Smooth muscle cell of the brain vasculature (primary cell): ENCODE measurements at places on chromosomes 13 and 19.

GRCh38 chr19:51382004-51382403, 5.8 kb downstream of the LIM2 start:
- DNase-seq, result no peak

- DNase-seq, result peak; percentile 67
These were observed at the start of gene ZNF112 for GRCh38 chr19:44356383-44357111. ZNF112 (minus strand) TSS chr19:44356680; CDS start chr19:44340539, 16,141 bp downstream.

GRCh38 chr19:39406656-39407409, at the start of gene ZFP36:
ZFP36 (plus strand) TSS chr19:39406847; CDS start chr19:39406905, 58 bp downstream.
- DNase-seq, result no peak

DNA sequence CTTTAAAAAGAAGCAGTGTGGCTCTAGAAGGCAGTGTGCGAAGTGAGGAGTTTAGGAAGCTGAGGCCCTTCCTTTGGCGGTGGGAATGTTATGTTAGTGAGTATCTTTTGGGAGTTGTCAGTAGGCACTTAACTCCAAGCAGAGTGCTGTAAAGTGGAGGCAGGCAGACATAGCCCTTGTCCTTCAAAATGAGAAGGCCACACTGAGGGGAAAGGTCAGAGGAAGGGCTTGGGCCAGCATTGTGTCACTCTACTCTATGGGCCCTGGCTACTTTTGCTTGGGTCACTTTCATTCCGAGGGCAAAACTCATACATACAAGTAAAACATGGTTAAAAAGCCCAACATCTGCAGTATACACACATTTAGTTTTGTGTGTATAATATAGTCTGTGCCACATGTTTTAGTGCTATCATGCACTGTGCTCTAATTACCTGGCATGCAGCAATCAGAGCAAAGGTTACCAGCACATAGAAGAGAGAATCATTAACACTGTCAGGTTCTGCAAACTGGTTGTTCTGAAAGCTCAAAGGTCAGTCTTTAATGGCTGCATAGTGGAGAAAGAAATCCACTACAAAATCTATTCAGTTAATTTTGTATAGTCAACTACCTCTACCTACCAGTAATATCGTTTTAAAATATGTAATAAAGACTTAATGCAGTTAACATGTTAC, 64.4 kb downstream of the WASF3 start:
- no peak for DNase-seq

- DNase-seq, result no peak
These were observed 17.4 kb downstream of the CCDC70 start for GRCh38 chr13:51879133-51879532.

GRCh38 chr19:7861619-7862412, 12.4 kb downstream of the PRR36 start:
- DNase-seq, result no peak

- DNase-seq, result no peak
These were observed 7.4 kb upstream of the CNFN start for GRCh38 chr19:42397263-42398166.

DNA sequence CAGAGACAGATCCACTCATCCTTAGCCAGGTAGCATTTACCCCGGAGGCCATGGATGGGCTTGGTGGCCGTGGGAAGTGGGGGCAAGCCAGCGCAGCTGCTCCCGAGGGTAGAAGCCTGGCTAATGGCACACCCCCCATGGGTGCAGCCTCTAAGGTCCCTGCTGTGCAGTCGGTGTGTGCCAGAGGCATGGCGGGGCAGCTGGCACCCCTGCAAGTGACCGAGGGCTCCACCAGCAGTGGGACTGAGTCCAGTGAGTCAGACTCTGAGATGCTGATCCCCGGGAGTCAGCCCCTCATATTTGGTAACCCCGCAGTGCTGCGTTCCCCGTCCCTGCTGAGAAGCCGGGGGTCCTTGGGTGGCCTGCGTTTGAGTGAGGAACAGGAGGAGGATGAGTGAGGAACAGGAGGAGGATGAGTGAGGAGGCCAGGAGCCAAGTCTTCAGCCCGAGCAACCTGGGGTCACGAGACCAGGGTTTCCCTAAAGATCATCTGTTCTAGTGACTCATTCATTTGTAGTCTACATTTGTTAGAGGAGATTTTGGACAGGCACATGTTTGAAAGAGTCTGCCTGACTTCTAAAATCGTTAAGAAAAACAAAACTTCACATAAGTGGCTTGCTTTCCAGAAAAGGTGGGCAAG, 180.7 kb downstream of the STK24 start:
- no peak for DNase-seq

DNA sequence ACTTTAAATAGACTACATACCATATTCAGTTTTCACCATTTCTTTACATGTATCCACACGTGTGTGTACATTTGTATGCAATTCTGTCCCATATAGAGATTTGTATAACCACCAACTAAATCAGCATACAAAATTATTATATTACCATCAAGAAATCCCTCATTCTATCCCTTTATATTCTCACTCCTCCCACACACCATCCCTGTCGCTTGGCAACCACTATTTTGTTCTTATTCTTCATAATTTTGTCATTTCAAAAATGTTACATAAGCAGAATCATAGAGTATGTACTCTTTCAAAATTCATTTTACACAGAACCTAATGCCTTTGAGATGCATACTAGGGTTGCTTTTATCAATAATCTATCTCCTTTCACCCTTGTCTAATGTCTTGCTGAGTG, 740.5 kb downstream of the SLITRK5 start:
- no peak for DNase-seq

DNA sequence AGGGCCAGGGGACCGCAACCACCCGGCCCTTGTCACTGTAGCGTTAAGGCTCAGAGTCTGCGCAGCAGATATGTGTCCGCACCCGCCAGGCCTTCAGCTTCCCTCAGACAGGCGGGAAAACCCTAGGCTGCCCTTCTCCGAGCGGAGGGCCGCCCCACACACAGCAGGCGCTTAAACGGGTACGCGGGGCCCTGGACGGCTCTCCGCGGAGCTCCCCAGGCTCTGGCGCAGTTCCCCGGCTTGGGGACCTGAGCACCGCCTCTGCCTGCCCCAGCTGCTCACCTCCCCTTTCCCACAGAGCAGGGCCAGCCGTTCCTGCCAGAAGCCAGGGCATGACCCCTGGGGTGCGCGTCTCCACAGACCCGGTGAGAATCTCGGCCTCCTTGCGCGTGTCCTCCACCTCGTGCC, 593 bp downstream of the ZNF135 start:
- DNase-seq, result no peak
